Cardiac atrium fibroblast (primary cell): ENCODE measurements at places on chromosomes 7 and 10. TPM values are rescaled to one million over a fixed set of nuclear protein-coding genes. Genes with fewer than 3 reads are reported as not detected.

RTKN2 gene
- 0.16 and 0.18 TPM in 2 replicates for total RNA-seq

PNLIP gene
- not detected in 2 replicates for total RNA-seq

ALOX5 gene
- not detected in 2 replicates for total RNA-seq

CFAP70 gene
- 0.16 and 0.18 TPM in 2 replicates for total RNA-seq

EBLN1 gene
- total RNA-seq: not detected in 2 replicates
